ENCODE measurements at places on chromosomes 13 and 19.

DNA sequence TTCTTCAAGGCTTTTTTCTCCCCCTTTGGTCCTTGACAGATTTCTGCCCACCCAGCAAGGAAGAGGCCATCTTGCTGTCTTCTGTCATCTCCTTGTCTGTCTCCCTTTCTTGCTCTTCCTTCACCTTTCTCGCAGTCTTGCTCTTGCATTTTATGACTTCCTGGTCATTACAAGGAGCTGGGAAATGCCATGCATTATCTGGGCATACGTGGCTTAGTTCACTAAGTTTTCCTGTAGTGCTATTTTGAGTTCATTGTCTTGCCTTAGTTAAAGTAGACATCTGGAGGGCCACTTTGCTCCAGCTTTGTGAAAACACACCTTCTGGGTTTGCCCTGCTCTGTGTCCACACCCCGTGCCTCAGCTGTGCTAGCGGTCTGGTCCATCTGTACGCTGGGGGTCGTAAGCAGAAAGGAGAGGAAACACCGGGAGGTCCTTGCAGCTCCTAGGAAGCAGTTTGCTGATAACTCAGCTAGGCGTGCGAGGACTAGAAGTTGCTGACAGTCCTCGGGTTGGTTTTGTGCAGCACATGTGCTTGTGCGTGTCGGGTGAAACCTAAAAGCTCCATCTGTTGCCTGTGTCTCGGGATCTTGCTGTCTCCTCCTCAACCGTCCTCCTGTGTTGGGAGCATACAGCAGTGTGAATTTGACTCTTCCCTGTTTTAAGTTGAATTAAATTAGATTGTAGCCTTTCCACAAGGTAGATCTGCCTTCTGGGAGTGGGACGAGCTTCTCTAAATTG is 59.4 kb downstream of the ARHGEF7 start:
- no peak for DNase-seq
- peaks cover 59% of the 10 kb centered on the region for H3K4me1 ChIP-seq
- H3K4me3 ChIP-seq = no peak overlapping the region
- H3K27me3 ChIP-seq = no peaks in the 10 kb centered on the region
- H3K36me3 ChIP-seq = peaks cover 8% of the 10 kb centered on the region

GRCh38 chr19:9917321-9917720 is 19.0 kb downstream of the OLFM2 start:
- no peak overlapping the region for H3K27ac ChIP-seq
- no peak for DNase-seq
- H3K27me3 ChIP-seq = peaks cover 21% of the 10 kb centered on the region
- peaks cover 17% of the 10 kb centered on the region for H3K4me1 ChIP-seq

DNA sequence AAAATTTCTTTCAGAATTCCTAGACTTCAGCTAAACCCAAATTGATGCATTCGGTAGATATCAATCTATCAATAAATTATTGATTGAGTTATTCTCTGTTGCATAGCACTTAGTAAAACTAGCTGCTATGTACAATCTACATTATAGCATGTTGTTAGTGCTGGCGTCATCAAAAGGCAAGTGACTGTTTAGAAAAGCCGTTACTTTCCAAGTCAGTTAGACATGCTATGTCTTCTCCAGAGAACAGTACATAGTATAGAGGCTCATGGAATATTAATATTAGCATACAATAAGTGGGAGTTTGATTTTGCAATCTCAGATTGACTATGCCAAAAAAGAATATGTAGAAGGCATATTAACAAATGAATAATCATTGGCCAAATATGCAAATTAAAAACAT is 165.6 kb downstream of the DCT start:
- H3K27me3 ChIP-seq = no peaks in the 10 kb centered on the region
- no peak overlapping the region for H3K27ac ChIP-seq

DNA sequence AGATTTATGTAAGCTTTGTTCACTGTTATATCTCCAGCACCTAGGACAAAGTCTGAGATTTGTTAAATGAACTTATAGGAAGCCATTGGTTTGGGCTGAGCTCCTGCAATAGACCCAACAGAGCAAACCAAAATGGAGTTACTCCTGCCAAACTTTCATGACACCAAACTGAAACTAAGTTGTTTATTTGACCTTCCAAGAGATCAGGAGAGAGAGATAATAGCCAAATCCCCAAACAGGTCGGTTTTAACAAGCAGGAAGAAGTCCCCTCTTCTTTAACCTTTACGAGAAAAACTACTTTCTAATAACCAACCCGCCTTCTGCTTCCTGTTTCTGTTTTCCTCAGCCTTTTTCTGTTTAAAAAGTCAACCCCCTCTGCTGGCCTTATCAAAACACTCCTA is 54.9 kb upstream of the ATP12A start:
- no peak overlapping the region for H3K4me3 ChIP-seq
- H3K36me3 ChIP-seq = no peaks in the 10 kb centered on the region
- DNase-seq = no peak
- H3K27ac ChIP-seq = peak overlapping the region; percentile 73
- H3K27me3 ChIP-seq = no peaks in the 10 kb centered on the region
- H3K4me1 ChIP-seq = peaks cover 31% of the 10 kb centered on the region

DNA sequence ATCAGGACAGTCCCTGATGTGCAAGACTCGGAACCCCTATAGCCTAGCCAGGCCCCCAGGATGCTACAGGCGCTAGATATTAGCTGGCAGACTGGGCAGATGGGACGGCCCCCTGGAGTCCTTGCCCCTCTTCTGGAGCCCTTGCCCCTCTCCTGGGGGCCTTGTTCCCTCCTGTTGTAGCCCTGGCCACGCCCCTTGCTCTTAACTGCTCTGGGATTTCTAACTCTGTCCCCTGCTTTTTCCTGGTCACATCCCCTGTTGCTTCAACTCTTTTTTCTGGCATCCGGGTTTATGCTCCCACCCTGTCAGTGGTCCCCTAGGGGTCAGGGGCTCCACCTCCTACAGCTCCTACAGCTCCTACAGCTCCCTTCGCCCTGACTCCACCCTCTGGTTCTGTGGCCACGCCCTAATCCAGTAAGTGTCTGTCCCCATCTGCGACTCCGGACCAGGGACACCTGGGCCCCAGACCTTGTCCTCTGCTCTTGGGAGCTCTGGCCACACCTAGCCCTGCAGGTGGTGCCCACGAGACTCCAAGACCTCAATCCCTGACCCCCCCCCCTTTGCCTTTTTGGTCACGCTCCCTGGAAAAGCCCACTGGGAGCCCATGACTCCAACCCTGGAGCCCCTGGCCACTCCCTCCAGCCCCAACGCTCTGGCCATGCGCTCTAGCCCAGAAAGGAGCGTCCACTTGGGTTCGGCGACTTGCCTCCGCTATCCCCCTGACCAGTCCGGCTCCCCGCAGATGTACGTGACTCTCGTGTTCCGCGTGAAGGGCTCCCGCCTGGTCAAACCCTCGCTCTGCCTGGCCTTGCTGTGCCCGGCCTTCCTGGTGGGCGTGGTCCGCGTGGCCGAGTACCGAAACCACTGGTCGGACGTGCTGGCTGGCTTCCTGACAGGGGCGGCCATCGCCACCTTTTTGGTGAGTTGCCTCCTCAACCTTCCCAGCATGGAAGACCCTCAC is 6.8 kb downstream of the PLPPR2 start:
- H3K27ac ChIP-seq = no peak overlapping the region
- no peak for DNase-seq
- no peak overlapping the region for H3K4me3 ChIP-seq
- peaks cover 6% of the 10 kb centered on the region for H3K36me3 ChIP-seq
- no peaks in the 10 kb centered on the region for H3K27me3 ChIP-seq

- no peaks in the 10 kb centered on the region for H3K27me3 ChIP-seq
- no peak overlapping the region for H3K4me3 ChIP-seq
- no peaks in the 10 kb centered on the region for H3K4me1 ChIP-seq
These were observed 44.1 kb downstream of the SMAD9 start for GRCh38 chr13:36875961-36876360.

- H3K27me3 ChIP-seq = no peaks in the 10 kb centered on the region
- no peak overlapping the region for H3K27ac ChIP-seq
- DNase-seq = no peak
- H3K36me3 ChIP-seq = no peaks in the 10 kb centered on the region
- no peak overlapping the region for H3K4me3 ChIP-seq
- H3K4me1 ChIP-seq = no peaks in the 10 kb centered on the region
These were observed 61.8 kb downstream of the ZNF723 start for GRCh38 chr19:22893855-22894270.

DNA sequence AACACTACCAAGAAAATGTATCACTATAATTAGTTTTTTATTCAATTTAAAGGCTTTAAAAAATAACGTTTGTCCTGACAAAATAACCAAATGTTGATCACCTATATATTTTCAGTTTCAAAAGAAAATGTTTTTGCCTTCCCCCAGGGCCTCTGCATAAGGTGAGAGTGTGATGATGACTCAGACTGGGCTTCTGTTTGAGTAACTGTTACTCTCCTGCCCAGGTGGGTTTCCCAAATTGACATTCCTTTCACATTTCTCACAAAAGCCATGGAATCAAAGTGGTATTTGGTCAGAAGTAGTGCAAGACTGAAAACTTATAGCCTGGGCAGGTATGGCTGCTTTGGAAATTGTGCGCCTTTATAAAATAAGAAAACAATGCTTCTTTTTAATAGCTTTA is 180.6 kb downstream of the COG6 start:
- H3K27ac ChIP-seq = no peak overlapping the region
- DNase-seq = no peak
- H3K4me1 ChIP-seq = no peaks in the 10 kb centered on the region

GRCh38 chr13:72530471-72530870 is 197.0 kb downstream of the MZT1 start:
- no peaks in the 10 kb centered on the region for H3K4me1 ChIP-seq
- no peak overlapping the region for H3K4me3 ChIP-seq
- no peaks in the 10 kb centered on the region for H3K36me3 ChIP-seq
- no peaks in the 10 kb centered on the region for H3K27me3 ChIP-seq
- no peak overlapping the region for H3K27ac ChIP-seq
- DNase-seq = no peak

DNA sequence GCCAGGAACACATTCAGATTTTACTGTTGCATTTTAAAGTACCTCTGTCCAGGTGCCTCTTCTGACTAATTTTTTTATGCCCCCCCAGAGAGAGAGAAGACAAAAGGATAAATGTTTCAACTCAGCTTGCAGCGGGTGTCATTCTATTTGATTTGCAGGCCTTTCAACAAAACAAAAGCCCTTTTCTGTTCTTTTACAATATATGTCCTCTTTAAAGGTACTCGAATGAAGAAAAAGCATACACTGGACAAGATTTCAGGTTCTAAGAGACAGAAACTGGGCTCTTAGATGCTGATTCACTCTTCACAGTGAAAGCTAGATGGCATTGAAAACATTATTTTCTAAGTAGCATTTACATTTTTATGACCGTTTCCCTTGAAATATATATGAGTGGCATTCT is 2.9 kb upstream of the FRY start:
- H3K4me1 ChIP-seq = peaks cover 3% of the 10 kb centered on the region
- H3K4me3 ChIP-seq = no peak overlapping the region
- H3K27me3 ChIP-seq = no peaks in the 10 kb centered on the region
- DNase-seq = no peak
- no peak overlapping the region for H3K27ac ChIP-seq
- H3K36me3 ChIP-seq = no peaks in the 10 kb centered on the region

DNA sequence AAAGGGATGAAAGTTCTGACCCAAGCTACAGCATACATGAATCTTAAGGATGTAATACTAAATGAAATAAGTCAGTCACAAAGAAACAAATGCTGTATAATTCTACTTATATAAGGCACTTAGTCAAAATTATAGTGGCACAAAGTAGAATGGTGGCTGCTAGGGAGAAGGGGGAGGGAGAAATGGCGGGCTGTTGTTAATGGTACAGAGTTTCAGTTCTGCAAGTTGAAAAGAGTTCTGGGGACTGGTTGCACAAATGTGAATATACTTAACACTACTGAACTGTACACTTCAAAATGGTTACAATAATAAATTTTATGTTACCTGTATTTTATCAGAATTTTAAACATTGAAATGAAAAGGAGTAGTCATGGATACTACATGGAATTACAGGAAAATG is 48.9 kb upstream of the CLDN10 start:
- no peak overlapping the region for H3K27ac ChIP-seq
- H3K36me3 ChIP-seq = no peaks in the 10 kb centered on the region
- H3K4me3 ChIP-seq = no peak overlapping the region
- no peaks in the 10 kb centered on the region for H3K4me1 ChIP-seq

DNA sequence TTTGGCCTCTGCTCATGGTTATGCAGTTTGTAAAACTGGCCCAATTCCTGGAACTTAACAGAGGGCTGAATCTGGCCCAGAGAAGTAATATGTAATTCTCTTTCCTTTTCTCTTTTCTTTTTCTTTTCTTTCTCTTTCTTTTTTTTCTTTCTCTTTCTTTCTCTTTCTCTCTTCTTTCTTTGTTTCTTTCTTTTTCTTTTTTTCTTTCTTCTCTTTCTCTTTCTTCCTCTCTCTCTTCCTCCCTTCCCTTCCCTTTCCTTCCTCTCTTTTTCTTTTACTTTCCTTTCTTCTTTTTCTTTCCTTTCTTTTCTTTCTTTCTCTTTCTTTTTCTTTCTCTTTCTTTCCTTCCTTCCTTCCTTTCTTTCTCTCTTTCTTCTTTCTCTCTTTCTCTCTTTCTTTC is 88.8 kb upstream of the SLITRK5 start:
- no peaks in the 10 kb centered on the region for H3K4me1 ChIP-seq
- DNase-seq = no peak
- H3K27me3 ChIP-seq = no peaks in the 10 kb centered on the region
- no peak overlapping the region for H3K4me3 ChIP-seq
- H3K36me3 ChIP-seq = no peaks in the 10 kb centered on the region

- no peaks in the 10 kb centered on the region for H3K27me3 ChIP-seq
- peaks cover 39% of the 10 kb centered on the region for H3K4me1 ChIP-seq
- H3K4me3 ChIP-seq = no peak overlapping the region
- peak overlapping the region; percentile 31 for H3K27ac ChIP-seq
- peak; percentile 77 for DNase-seq
These were observed 176.9 kb downstream of the SHISA2 start for GRCh38 chr13:25874907-25875306.

DNA sequence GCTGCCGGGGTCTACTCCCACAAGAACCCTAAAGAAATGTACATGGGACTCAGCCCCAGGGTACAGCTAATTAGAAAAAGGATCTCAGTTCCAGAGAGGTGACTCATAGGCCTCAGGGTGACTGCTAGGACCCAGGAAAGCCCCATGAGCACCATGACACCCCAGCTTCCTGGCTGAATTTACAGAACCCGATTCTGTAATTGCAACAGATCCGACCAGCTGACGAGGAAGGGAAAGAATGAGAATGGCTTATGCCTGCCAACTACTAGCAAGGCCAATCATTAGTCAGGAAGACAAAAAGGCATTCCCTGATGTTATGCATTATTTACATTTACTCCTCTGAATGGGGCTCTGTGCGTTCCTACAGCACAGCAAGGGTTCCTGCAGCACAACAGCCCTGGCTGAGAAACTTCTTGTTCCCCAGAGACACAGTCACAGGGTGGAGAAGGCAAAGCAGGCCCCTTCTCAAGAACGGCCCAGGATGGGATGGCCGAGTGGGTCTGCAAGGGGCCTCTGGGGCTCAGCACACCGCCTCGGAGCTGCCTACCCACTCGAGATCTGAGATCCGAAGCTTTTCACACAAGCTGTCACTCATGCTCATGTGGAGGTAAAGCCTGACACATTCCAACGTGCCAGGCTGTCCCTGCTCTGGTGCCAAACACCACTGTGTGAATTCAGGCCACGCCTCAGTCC is 27.2 kb downstream of the PBX4 start:
- H3K36me3 ChIP-seq = peaks cover 30% of the 10 kb centered on the region
- H3K27ac ChIP-seq = peak overlapping the region; percentile 79
- H3K4me1 ChIP-seq = peaks cover 78% of the 10 kb centered on the region
- H3K27me3 ChIP-seq = no peaks in the 10 kb centered on the region
- no peak overlapping the region for H3K4me3 ChIP-seq
- DNase-seq = peak; percentile 67

All from CD4-positive, alpha-beta T cell (primary cell).